ENCODE measurements at places on chromosomes 4 and X.

DNA sequence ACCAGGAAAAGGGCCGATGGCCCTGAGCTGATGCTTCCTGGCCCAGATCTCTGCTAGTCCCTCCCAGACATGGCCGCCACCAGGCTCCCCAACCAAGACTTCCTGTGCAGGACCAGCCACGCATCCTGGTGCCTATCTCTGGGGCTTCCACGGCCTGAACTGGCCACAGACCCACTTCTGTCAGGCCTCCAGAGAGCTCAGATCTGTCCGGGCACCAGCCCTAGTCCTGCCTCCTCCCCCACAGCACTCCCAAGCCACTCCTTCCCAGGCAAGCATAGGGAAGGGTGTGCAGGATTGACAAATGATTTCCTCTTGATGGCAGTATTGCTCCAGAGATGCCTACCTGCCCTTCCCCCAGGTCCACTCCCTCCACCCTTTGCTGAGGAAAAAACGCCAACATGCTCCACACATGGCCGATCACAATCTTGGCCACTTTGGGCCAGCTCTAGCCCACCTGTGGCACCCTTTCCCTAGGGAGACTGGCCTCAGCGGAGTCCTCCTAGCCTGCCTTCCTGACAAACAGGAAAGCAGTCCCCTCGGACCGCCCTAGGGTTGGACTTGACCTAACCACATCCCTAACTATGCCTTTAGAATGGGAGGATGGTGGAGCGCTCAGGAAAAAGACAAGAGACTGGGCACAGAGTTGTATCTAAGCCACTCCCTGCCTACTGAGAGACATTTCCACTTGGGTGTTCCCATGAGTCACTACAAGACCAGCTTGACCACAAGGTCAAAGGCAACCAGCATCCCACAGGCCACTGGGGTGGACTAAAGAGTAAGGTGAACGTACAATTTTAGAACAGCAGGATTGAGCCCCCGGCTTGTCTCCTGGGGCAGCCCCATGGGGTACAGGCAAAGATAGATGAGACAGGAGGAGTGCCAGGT lies 277.5 kb upstream of the AGTR2 start:
- no peak for DNase-seq

DNA sequence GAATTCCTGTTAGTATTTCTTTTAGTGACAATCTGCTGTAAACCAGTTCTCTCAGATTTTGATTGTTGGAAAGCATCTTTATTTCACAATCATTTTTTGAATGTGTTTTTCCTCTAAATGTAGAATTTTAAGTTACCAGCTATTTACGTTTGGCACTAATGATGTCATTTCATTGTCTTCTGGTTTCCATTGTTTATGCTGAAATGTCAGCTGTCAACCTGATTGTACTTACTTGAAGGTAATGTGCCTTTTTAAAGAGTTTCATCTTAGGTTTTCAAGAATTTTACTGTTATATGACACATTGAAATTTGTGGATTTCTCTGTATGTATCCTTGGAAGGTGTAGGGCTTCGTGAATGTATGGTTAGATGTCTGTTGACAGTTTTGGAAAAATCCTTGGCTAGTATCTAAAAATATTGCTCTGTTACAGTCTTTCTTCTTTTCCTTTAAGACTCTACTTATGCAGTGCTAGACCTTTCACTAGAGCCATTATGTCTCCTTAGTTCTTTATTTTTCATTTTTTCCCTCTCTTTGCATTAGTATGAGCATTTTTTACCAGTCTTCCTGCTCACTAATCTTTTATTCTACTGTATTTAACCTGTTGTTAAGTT lies 30.4 kb downstream of the SMAD1 start:
- no peak for DNase-seq

DNA sequence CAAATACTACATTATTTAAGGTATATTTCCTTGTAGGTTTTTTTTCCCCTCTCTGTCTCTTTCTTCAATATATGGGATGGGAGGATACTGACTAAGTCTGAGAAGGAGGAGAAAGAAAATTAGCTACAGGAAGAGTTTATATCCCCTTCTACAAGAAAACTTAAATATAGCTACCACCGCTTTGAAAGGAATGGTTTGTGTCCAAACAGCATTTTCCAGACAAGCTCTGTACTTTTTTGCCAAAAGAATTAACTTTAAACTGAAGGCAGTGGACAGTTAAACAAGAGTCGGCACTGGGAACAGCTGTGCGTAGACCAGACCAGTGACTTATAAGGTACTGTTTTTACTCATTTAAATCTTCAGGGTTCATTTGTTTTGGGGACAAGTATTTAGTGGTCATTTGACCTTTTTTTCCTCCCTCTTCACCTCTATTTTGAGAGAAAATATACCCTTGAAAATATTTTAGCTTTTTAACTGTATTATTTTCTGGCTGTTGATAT lies 303.7 kb downstream of the ARHGAP24 start:
- DNase-seq, result no peak

DNA sequence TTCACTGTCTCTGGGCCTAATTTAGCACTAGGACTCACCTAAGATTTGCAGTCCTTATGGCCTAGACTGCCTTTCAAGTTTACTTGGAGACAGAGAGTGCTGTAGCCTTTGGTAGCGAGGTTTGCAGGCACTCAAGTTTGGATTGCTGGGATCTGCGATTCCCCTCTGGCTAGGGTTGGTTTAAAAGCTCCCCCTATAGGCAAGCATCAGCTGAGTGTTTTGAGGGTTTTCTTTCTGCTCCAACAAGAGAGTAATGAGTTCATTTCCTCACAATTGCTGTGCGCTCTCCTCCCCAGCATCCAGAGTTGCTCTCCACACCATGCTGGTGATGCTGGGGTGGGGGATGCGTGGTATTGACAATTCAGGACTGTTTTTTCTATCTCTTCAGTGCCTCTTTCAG lies 206.9 kb downstream of the GLUD2 start:
- no peak for DNase-seq

DNA sequence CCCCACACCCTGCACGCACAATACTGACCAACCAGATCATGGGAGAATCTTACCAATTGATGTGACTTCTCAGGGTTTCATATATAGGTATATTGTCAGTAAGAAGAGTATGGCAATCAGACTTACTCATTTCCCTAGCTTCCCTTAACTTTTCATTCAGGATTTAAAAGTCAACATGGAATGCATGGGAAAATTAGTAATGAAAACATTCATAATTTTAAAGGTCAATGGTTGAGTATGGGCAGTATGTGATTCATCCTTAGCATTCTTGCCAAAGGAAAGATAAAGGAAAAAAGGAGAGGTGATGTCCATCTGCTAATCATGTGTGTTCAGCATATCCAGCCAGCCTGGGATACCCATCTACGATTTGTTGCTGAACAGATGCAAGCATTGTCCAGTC lies 4.0 kb downstream of the DIPK2B start:
- peak; percentile 20 for DNase-seq

DNA sequence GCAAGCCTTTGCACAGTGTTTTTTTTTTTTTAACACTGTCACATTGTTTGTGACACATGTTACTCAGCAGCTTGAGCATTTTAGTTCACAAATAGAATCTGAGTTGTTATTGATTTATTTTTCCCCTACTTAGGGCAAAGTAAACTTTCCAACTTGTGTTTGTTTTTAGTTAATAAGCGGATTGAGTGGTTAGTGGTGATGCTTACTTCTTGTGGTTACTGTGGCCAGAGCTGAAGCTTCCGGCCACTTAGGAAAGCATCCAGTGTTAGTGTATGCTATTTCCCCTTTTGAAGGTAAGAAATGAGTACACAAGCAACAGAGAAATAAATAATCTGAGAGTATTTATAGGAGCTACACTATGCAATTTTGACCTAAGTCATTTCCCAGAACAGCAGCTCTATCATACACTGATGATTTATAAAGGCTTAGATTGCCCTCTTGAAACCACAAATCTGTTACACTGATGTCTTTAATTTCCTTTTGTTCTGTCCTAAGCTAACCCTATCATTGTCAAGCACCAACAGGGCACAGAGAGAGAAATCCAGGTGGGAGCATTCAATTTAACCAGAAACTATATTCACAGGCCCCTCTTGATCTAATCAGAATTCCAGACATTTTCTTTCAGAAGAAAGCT lies 2464.6 kb downstream of the PCDH7 start:
- no peak for DNase-seq

DNA sequence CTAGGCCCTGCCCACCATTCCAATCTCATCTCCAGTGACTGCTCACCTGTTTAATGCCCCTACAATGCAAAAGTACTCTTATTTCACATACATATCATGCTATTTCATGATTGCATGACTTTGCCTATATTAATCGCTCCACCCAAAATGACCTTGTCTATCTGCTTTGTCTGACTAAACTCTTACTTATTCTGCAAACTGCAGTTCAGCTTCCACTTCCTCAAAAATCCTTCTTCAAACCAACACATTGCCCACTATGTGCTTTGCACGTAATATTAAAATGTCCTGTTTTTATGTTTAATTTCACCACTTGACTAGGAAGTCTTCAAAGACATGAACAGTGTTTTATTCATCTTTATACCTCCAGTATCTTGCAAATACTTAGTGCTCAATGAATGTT lies 229.6 kb downstream of the OPHN1 start:
- no peak for DNase-seq

DNA sequence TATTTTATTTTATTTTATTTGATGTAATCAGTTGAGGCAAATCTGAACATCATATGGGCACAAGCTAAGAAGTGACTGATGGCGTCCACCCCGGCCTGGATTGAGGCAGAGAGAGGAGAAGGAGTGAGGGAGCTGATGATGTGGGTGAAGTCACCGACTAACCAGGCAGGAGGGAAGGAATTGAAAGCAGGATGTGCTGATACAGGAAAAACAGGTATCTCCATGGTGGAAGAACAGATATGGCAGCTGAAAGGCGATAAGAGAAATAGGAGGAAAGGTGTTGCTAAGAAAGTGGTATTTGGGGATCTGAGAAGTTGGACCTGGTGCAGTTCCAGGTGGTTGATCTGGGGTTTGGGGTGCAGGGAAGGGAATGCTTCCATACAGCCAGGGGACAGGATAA lies 37.6 kb upstream of the GYPB start:
- DNase-seq, result no peak

- no peak for DNase-seq
Observed at GRCh38 chrX:1576201-1576992, 15.0 kb upstream of the AKAP17A start.

GRCh38 chrX:12919051-12919450 lies 12.6 kb downstream of the TLR8 start:
- DNase-seq, result no peak

DNA sequence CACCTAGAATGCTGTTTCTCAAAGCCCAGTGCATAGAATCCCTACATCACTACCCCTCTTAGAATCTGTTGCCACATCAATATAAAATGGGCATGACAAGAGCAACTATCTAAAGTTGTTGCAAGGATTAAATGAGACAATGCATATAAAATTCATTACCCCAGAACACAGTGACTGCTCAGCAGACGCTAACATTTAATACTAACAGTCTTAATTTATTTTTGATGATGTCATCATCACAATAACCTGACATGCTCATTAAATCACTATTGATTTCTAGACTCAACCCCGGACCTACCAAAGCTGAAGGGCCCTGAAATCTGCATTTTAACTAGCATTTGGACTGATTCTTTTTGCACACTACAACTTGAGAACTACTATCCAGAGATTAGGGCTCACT lies 3.9 kb downstream of the ARSJ start:
- DNase-seq, result no peak

- DNase-seq, result no peak
Observed at GRCh38 chr4:186781032-186781917, 57.6 kb upstream of the FAT1 start.

GRCh38 chr4:5120468-5120867 lies 69.2 kb downstream of the STK32B start:
- DNase-seq, result no peak

GRCh38 chr4:3176367-3177229 lies 72.4 kb upstream of the MSANTD1 start:
- DNase-seq, result no peak

All from GM03348 (cell line).